ACHN (cell line): ENCODE measurements at places on chromosomes 5 and 9.

DNA sequence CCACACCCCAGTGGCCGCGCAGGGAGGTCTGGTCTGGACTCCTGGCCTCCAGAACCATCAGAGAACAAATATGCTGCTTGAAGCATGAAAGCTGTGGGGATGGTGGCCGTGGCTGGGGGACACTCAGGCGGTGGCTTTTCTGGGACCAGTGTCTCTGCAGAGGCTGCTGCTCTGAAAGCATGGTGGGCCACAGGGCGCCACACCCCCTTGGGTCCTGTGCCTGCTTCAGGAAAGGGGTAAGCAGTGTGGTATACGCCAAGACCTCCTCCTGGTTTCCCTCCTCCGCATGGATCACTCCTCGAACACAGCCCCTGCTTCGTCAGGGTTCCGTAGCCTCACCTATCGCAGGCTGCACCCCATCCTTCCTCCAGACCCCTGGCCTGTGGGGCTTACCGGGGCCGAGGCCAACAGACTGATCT, 19.7 kb upstream of the TERT start:
- DNase-seq: no peak

- DNase-seq: no peak
Observed at GRCh38 chr5:35741971-35742370, 114.7 kb upstream of the IL7R start.

DNA sequence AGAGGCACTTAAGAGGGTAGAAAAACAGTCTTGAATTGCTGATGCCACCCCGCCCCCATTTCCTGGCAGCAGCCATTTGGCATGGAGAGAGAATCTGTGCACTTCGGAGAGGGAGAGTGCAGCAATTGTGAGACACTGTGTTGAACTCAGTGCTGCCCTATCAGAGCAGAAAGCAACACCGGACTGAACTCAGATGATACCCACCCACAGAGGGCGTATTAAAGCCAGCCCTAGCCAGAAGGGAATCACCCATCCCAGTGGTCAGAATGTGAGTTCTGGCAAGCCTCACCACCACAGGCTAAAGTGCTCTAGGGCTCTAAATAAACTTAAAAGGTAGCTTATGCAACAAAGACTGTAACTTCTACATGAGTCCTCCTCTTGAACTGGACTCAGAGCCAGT, 88.4 kb upstream of the RGS7BP start:
- no peak for DNase-seq

DNA sequence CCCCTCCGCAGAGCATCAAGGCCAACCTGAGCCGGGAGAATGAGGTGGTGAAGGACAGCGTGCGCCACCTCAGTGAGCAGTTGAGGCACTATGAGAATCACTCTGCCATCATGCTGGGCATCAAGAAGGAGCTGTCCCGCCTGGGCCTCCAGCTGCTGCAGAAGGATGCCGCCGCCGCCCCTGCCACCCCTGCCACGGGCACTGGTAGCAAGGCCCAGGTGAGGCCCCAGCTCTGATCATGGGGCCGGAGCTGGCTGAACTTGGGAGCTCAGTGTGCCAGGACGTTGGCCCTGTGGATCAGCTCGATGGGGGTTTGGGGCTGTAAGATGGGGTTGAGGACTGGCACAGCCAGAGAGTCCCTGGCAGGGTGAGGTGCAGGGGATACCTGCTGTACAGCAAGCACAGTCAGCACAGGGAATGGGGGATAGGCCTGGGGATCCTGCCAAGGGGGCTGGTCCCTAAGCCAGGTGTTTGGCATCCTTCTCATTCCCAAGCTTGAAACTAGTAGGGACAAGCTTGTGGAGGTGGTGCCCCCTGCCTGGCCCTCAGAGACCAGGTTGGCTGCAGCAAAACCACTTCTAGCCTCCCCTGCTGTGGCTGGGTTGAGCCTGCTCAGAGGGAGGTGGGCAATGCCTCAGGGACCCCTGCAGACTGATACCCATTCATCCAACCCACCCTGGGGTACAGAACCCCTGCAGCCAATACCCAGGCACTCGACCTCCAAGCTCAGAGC, 22.5 kb downstream of the OLFML2A start:
- no peak for DNase-seq

DNA sequence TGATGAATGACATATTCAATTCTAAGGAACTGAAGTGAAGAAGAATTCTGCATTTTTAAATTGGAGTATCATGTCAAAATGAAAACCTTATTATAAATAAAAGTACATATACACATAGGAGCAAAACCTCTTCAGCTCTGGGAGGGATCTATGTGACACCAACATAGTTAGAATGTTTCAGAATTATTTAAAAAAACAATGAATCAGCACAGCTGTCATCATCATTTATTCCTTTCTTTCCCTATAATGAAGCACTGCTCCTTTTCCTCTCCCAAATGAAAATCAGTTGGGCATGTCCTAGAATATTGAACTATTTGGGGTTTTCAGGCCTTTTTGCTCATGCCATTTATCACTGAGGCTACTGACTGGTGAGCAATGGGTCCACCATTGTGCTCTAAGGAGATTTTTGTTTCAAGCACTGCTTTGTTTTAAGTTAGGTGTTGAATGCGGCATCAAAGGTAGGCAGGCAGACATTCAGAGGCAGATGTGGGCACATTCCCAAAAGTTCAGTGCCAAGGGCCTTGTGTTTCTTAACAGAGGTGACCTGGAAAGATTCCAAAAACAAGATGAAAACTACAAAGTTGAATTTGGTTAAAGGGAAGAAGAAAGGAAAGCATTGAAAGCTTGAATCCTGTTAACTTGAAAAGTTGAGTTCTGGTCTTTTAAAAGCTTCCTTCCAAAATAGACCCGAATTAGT, 126.4 kb upstream of the ADAMTSL1 start:
- peak; percentile 5 for DNase-seq

DNA sequence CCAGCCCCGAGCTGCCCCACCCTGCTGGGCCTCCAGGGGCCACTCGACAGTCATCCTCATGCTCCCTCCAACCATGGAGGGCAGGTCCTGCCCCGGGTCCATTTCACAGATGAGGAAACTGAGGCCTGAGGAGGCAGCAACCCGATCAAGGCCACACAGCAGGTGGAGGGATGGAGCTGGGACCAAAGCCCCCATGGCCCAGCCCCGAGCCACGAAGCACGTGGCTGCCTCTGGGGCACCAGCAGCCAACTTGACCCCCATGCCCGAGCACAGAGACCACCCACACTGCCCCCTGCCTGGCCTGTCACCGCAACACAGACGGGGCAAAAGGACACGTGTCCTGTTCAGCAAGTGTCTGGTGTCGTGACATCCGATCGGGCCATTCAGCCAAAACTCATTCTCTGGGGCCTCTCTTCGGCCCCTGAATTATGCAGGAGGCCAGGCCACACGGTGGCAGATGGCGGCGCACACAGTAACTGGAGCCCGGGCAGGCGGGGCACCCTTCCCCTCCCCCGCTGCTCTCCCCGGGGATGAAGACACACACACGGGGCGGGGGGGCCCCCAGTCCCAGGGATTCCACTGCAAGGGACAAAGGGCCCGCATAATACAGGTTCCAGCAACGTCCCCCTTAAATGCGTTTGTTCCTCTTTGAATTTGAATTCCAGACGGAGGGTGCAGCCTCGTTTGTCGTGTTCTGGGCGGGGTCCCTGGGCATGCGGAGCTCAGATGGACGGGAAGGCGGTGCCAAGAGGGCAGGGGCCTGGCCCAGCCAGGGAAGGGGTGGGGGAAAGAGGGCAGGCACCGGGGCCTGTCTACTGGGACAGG, 29.4 kb upstream of the TMEM250 start:
- no peak for DNase-seq

DNA sequence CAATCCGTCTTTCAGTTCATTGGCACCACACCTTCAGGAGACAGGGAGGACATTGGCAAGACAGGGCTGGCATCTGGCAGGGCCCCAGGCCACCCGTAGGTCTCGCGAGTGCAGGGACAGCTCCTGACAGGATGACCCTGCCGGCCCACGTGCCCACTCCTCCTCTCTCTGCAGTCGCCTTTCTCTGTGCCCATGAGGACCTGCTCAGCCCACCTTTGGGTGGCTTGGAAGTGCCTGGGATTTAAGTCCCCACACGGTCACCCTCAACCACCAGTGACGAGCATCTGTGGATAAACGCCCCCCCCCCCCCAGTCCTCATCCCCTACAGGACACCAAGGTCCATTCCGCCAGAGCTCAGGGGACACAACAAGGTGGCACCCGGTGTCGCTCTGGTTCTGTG, 4.1 kb downstream of the MRPL36 start:
- DNase-seq: no peak

DNA sequence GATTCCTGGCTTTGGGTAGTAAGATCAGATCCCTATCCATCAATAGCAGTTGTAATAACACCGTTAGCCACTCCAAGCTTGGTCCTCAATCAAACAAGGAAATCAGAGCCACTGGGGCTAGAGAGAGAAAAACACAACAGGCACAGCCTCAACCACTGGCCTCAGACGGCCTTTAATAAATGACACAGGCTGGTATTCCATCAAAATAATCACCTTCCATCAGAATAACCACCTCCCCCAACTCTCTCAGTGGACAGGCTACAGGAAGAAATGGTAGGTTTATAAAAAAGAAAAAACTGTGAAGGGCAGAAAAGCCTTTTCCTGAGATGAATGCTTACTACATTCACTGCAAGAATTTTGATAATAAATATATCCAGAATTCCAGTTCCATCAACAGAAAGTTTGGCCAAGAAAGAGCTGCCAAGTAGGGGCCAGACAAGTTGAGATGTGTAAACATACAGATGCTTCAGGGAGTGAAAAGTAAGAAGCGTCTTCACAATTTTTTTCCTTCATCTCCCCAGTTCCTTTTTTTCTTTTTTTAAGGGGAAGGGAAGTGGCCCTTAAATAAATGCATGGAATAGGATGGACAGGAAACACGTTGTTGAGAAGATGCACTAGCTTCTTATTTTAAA, 5.5 kb downstream of the FOXD1 start:
- no peak for DNase-seq

GRCh38 chr9:122200960-122201595, 27.7 kb downstream of the LHX6 start:
- no peak for DNase-seq

DNA sequence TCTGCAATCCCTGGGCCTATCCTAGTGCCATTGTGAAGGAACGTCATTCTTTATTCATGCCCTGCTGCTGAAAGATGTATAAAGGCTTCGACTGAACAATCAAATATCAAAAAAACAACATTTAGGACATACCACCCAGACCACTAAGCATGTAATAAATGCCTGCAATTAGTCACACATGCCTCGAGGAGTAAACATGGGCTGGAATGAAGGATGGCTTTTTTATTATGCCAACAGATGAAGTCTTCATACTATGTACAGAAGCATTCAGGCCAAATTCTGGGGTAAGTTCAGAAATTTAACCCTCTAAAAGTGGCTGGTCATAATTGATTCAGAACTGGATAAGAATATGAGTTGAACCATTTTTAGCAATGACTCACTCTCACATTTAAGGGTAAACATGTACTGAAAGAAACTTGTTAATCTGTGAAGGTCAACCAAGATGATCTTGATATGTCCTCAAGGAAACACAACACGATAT, 38.1 kb downstream of the FAM240B start:
- DNase-seq: no peak

GRCh38 chr9:97773723-97774122, 76.6 kb upstream of the XPA start:
- DNase-seq: no peak

DNA sequence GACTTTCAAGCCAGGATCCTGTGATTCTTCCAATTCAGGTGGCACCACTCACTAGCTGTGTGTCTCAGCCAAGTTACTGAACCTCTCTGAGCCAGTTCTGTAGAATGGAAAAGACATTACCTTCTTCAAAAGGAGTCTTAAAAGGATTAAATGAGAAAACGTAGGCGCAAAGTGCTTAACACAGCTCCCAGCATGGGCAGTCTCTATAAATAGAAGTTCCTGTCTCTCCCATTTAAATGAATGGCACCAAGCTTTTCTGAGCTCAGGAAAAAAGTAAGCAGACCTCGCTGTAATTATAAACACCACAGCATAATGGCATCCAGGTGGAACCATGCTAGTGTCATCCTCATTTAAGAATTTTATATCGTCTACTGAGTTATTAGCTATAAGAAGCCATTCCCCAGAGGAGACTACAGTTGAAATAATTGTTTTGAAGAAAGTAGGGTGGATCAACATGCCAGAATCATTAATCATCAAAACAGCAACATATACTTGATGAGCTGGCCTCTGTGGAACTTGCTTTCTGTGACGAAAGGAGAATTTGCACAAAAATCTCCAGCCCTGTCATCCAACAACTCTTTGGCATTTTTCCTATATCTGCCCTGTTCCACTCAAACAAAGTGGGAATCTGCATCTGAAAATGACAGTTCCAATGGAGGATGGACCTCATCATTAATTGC, 188.9 kb downstream of the SPOCK1 start:
- peak; percentile 83 for DNase-seq

DNA sequence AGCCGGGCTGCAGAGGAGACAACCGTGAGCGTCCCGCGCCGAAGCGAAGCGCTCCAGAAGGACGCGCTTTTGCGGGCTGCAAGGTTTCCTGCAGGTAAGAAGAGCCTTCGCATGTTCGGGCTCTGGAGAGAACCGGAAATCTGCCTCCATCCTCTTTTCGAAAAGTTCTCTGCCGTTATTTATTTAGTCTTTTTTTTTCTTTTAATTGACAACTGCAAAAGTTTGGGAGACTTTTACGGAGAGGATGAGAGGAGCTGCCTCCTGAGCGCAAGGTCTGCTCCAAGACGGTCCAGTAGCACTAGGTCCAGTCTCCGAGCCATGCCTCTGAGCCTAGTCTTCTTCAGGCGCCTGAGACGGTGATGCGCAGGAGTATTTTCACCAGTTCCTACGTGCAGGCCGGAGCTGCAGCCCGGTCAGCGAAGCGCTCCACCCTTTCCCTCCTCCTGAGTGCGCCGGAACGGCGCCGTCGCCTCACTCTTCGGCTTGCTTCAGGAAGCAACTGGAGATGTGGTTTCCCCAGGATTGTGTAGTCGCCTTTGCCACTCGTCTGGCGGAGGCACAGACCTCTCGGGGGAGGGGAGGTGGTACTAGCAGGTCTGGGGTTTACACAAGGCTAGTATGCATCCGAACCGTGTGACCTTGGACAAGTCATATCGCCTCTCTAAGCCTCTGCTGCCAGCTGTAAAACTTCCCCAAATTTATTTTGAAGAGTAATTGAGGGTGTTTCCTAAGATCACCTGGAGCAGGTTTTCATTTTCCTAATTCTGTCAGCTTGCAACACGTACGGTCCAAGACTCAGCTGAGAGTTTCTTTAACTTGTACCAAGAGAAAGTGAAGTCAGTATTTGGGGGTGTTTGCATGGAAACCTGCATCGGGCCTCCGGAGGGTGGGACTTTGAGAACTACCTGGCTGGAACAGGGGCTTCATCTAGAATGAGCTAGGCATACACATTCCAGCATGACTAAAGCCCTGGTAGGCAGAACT, 4.5 kb downstream of the POU4F3 start:
- DNase-seq: no peak

DNA sequence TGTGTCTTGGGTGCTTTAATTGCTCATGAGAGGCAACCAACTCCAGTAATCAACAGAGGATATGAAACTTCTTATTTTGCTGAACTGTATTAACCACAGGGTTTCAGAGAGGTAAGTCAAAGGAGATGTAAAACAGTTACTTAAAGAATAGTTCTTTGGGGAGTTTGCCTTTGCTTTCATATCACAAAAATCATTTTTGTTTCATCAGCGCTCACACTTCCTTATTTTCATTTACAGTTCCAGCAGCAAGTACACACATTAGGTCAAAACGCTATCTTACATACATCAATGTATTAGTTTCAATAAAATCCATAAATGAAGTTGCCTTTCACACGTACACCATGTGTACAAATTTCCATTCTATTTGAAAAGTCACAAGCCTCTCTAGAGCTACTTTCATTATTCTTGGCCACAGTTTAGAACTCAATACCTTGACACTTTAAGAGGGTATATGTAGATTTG, 50.1 kb downstream of the ST8SIA4 start:
- no peak for DNase-seq

GRCh38 chr9:88477300-88477751, 57.7 kb upstream of the NXNL2 start:
- DNase-seq: peak; percentile 89
